ENCODE measurements at places on chromosomes 3 and 15.

- DNase-seq = no peak
These were observed 192.9 kb upstream of the SLITRK3 start for GRCh38 chr3:165389064-165389463.

- DNase-seq = no peak
These were observed 4.0 kb downstream of the MUC4 start for GRCh38 chr3:195807681-195808121.

DNA sequence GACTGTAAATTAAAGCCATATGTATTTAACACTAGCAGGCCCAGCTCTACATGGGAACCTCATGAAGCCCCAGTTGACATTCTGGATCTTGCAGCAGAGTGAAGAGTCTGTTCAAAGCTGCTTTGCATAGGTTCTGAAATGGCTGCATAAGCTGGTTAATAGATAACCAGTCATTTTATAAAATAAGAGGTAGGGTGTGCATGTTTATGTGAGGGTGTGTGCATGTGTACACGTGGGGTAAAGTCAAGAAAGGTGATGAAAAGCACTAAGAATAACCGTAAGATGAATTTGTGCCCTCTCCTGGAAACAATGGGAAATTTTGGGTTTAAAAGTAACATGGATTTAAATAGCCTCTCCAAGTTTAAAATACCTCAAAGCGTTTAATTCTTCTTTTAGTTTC, 33.0 kb downstream of the PAQR9 start:
- peak; percentile 68 for DNase-seq

GRCh38 chr15:99502661-99503060, 63.1 kb upstream of the MEF2A start:
- no peak for DNase-seq

DNA sequence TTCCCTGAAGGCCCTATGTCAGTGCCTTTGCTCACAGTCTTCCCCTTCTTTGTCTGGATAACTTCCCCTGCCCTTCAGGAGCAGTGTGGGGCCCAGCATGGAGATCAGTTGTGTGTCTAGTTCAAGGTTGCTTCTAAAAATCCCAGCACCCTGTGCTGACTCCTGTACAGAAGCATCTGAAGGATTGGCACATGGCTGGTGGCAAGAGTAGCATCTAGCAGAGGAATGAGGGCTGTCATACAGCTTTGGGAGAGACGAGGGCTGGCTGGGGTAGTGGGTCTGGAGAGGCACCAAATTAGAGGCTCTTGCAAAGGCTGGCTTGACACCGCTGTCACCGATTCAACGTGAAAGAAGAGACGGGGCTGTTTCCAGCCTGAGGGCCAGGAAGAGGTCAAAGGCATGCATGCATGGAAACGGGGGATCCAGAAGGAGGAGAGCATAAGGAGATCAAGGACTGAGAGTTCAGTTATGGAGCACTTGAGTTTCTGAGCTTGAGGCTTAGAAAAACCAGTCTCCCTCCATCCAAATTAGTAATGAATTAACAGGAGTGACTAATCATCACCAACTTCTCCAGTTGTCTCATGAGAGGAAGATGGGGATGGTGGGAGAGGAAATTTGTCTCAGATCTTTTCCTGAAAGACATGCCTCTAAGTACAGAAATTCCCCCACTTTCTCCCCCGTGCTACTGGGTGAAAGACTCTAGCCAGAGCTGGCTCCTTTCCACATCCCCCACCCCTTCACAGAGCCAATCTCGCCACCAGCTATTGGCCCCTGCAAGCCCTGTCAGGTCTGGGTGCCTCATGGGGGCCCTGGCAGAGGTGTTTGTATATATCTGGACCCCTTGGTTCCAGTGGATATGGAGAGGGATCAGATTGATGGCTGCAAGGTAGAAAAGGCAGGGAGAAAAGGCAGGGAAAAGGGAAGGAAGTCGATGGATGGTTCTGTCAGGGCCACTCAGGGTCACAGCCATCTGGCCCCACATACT, 45.9 kb downstream of the SLCO2A1 start:
- no peak for DNase-seq

DNA sequence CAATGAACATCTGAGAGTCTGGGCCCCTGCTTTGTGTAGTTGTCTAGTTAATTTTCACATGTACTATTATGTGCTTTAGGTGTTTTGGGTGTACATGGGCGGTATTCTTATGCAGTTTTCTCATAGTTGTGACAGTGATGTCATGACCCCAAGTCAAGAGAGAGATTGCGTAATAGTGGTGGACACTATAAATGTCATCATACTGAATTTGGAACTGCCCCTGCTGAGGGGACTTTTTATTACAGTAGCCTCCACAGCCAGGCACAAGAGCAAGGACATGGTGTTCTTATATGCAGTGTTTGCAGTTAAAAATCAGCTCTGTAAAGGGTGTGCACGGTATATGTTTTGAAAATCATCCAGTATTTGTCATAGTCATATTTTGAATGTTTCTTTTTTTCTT, 29.5 kb downstream of the ABHD2 start:
- no peak for DNase-seq

Data from esophagus muscularis mucosa (tissue), 4 donors.